Myocyte (in vitro differentiated cells): ENCODE measurements at places on chromosomes 11 and 22.
A peak's percentile ranks its signal among the peaks of the same experiment; 100 is the strongest.

GRCh38 chr11:104583857-104584256 lies 314.4 kb downstream of the CASP12 start:
- no peak for DNase-seq

- no peak for DNase-seq
Measured at GRCh38 chr22:35561796-35562526, 21.3 kb downstream of the RASD2 start.

DNA sequence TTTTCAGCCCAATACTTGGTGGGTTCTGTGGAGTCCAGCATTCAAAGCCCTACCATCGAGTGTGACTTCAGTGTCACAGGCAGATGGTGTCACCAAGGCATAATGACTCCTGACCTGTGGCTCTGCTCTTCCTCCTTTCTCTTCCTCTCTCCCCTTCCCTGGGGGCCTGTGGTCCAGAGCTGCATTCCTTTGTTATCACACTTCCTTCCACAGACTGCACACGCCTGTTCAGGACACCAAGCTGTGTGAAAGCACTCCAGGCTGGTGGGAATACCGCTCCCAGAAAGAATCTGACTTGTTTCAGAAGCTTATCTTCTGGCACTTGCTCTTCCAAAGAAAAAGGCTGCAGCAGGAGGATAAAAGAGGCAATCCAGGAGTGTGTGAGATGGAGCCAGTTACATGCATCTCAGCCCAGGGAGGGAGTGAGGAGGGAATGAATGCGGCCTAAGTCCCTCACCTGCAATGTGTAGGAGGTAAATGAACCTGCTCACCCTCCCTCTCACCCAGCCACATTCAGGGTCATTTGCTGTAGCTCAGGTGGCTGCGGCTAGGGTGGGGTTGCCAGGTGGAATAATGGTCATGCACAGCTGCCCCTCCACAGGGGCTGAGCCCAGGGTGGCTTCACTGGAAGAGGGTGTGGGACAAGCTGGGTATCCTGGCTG lies 79.3 kb downstream of the ADAMTS15 start:
- DNase-seq, result peak; percentile 47

DNA sequence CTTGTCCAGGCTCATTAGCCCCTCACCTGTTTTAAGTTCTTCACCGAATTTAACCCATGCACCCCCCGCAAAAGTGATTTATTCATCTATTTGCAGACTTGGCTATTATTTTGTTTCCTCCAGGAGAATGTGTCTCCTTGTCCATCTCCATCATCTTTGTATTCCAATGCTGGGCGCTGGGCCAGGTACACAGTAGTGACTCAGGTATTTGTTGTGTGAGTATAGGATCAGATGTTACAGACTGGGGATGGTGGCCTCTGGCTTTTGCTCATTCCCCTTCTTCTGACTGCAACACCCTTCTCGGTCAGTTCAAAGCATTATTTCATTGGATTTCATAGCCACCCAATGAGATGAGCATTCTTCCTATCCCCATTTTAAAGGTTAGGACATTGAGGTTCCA lies 408.2 kb downstream of the MN1 start:
- no peak for DNase-seq

DNA sequence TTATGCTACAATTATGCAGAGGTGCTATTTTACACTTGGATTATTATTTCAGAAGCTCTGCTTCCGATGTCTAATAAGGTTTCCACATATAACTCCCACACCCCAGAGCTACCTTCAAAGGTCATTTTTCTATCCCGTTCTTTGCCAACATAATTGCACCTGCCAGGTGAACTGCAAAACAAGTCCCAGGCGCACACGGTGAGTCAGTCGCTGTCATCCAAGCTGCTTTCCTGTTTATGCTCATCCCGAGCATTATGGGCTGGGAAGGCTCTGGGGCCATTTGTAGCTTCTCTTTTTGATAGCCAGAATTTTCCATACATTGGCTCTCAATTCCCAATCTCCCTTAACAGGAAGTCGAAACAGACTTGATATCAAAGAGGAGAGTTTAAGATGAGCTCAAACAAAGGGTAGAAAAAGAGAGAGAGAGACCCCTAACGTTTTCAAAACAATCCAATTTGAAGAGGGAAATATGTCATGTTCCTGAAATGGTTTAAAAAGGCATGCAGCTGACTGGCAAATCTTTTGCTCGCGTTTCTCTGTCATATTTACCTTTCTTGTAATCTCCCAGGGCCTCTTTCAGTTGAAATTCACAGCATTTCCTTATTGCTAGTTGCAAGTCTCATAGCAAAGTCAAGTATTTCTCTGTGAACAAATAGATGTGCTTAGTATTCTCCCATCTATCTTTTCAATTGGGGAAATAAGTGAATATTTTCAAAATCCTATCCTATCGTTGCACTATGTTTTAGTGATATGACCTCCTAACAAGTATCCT lies 815.9 kb downstream of the KCNA4 start:
- no peak for DNase-seq

DNA sequence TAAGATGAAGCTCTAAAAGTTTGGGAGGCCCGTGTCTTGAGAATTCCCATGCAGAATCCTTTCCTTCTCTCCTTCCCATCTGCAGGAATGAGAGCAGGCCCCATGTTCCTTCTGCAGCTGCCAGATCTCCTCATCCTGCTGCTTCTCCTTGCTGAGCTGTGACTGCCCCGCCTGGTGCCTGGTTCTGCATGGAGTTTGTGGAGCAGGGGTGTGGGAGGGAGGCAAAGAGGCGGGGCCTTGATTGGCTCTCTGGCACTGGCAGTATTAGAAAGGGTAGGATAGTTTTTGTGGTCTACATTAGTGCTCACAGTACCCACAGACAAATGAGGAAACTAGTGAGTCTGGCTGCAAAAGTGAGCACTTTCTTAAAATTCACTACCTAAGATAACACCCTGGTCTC lies 91.1 kb upstream of the CLPB start:
- DNase-seq, result peak; percentile 68

GRCh38 chr11:68601147-68601546 lies 83.2 kb upstream of the GAL start:
- no peak for DNase-seq

- peak; percentile 15 for DNase-seq
Measured at GRCh38 chr11:106160494-106160893, 83.0 kb downstream of the AASDHPPT start.

DNA sequence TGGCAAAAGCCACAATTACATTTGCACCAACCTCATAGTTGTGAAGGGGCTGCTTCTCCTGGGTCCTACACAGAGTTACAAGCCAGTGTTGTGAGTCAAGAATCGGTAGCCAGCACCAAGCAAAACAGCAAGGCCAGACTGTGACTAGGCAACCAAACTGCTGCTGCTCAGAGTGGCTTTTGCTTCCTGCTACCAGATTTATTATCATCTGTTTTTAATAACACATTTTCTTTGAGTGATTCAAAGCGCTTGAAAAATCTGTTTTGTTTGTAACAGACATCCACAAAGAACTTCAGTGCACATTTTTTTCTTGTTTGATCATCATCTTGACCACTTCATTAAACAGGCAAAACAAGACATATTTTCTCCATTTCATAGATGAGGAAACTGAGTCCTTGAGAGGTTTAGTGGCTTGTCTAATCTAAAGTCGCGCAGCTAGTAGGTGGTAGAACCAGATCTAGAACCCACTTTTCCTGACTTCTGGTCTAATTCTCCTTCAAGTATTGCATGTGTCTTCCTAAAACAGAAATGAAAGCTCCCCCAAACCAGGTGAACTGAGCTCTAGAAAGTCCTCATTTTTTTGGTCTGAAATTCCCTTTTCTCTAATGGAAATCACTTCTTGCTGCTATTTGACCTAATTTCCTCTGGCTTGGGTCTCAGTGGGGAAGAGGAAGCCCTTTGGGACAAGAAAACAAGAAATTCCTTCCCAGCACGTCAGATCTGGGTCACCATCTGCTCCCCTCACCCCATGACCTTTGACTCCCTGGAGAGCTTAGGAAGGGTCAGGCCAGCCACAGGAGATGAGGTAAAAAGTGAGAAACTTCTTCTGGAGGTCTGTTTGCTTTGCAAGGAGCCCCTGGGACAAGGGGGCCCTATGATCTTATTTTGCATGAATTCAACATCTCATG lies 39.9 kb downstream of the CWC15 start:
- peak; percentile 81 for DNase-seq

DNA sequence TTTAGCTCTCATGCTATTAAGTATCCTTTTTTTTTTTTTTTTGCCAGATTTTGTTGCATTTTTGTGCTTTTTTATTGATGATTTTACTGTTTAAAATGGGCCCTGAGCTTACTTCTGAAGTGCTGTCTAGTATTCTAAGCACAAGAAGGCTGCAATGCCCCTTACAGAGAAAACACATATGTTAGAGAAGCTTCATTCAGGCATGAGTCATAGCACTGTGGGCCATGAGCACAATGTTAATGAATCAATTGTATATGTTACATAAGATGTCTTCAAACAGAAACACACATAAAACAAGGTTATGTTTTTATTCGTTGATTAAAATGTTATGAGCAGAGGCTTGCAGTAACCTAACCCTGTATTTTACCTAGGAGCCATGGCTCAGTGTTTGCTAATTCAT lies 117.8 kb upstream of the C11orf87 start:
- no peak for DNase-seq

- DNase-seq, result no peak
Measured at GRCh38 chr11:33214187-33214586, 43.0 kb upstream of the HIPK3 start.

- DNase-seq, result peak; percentile 55
Measured at GRCh38 chr11:118592616-118593367, 14.6 kb upstream of the PHLDB1 start.

GRCh38 chr11:66676282-66676919 lies 1.3 kb downstream of the RBM4B start:
- DNase-seq, result no peak

DNA sequence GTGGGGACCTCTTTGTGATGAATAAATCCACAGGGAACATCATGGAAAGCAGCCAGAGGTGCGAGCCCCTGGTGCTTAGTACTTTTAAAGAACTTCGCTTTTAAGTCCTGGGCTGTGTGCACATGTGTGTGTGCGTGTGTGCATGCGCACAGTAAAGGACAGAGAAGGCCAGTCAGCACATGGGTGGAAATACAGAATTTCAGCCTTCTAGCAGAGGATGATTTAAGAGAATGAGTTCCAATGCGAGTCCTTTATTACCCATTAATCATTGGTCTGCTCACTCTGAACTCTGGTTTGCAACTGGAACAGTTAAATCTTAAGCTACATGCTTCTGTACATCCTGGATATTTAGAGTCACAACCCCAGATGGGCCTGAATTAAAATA lies 18.9 kb downstream of the TEAD1 start:
- DNase-seq, result no peak
